AML-193 (cell line): ENCODE measurements at places on chromosomes 1 and 21.

- DNase-seq: no peak
Observed at GRCh38 chr1:111202707-111203623, 2.5 kb upstream of the DENND2D start.

DNA sequence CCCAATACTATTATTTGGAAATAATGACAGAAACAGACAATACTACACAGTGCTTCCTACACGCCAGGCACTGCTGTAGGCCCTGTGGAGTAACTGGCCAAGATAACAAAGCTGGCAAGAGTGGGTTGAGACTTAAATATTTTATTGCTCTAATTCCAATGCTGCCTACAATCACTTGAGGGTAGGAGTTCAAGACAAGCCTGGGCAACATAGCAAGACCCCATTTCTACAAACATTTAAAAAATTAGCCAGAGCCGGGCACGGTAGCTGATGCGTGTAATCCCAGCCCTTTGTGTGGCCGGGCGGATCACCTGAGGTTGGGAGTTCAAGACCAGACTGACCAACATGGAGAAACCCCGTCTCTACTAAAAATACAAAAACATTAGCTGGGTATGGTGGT lies 9.3 kb upstream of the PABPC4 start:
- no peak for DNase-seq

DNA sequence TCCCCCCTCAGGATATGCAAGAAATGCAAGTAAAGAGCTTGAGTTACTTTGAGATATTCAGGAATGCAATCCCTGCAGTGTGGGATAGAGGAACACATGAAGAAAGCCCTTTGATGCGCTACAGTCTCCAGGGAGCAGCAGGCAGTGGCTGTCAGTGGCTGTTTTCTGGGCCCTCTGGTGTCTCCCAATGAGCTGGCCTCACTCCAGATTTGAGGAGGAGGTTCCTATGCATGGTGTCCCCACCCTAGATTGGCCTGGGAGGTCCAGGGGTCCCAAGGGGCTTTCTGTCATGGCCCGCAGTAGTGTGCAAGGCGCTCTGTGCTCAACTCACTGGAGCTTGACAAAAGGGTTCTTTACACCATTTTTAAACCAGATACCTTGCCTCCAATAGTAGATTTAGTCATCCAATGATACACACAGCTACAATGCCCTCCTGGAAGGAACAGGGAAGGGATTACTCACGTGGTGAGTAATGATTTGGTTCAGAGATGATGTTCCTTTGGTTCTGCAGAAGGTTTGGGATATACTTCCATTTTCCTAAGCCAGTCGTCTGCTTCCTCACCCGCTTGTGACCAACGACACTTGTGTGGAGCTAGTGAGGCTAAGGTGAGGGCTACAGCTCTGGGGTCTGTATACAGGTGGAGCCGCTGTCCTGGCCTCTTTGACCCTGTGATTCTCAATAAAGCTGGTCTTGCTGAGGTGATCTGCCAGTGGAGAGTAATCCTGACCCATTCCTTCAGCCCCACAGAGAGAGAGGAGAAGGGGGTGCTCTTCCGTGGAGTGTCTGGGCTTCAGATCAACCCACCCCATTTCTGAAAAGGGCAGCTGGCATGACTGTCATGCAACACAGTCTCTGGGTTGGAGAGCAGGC lies 6.6 kb downstream of the BATF3 start:
- no peak for DNase-seq

GRCh38 chr1:11653101-11653860 lies 948 bp downstream of the FBXO2 start:
- DNase-seq: no peak

GRCh38 chr1:40980453-40981121 lies 1.1 kb downstream of the CTPS1 start:
- DNase-seq: peak; percentile 6

DNA sequence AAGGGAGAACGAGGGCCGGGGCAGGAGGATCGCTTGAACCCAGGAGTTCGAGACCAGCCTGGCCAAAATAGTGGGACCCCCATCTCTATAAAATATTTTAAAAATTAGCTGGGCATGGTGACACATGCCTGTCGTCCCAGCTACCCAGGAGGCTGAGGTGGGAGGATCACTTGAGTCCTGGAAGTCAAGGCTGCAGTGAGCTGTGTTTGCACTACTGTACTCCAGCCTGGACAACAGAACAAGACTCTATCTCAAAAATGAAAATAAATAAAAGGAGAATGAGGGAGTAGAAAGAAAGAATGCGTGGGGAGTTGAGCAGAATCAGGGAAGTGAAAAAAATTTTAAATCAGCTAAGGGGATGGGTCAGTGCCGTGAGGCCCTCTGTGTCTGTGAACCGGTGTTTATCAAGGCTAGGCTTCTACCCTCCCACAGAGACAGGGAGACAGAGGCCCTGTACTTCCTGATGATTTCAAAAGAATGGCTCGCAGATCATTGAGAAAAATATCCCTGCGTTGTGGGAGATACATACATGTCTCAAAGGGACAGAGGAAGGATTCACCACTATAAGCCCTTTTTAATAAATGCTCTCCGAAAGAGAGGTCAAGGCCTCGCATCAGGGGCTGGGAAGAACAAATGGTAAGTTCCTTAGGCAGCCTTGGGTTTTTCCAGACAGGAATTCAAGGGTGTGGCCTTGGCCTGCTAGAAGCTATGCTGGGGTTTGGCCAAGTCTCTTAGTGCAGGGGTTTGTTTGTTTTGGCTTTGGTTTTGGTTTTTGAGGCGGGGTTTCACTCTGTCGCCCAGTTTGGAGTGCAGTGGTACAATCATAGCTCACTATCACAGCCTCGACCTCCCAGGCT lies 20.7 kb downstream of the IL10RB start:
- DNase-seq: no peak

GRCh38 chr1:215181518-215181917 lies 99.0 kb downstream of the KCNK2 start:
- no peak for DNase-seq

- no peak for DNase-seq
Observed at GRCh38 chr1:8674912-8675311, 142.5 kb downstream of the RERE start.

- no peak for DNase-seq
Observed at GRCh38 chr1:59179673-59180072, 117.2 kb upstream of the FGGY start.
